Esophagus squamous epithelium (tissue), 5 donors: ENCODE measurements at places on chromosomes 7 and 10. TPM values are rescaled to one million over a fixed set of nuclear protein-coding genes. Genes with fewer than 3 reads are reported as not detected.

NEUROG3 gene
- not detected for total RNA-seq

AP3M1 gene
- 26.1 TPM for total RNA-seq

OR6B1 gene
- total RNA-seq: not detected

PLA2G12B gene
- total RNA-seq: not detected

CALCR gene
- not detected for total RNA-seq

AMZ1 gene
- total RNA-seq: not detected

ERV3-1 gene
- total RNA-seq: 20.2 TPM

FBXL13 gene
- total RNA-seq: 0.45 TPM

ERVW-1 gene
- not detected for total RNA-seq

NPC1L1 gene
- total RNA-seq: not detected

FGFBP3 gene
- total RNA-seq: not detected

COBL gene
- 21.3 TPM for total RNA-seq

ARHGAP19 gene
- total RNA-seq: 7.5 TPM

TMEM236 gene
- 0.04 TPM for total RNA-seq

LEP gene
- total RNA-seq: not detected

ZPBP gene
- total RNA-seq: not detected

MYL10 gene
- not detected for total RNA-seq

BICC1 gene
- total RNA-seq: 3.3 TPM

ASIC3 gene
- not detected for total RNA-seq

PIK3AP1 gene
- 7.6 TPM for total RNA-seq

SLC16A12 gene
- 0.18 TPM for total RNA-seq

NRCAM gene
- total RNA-seq: 9.8 TPM

PTTG1IP2 gene
- not detected for total RNA-seq

MEIG1 gene
- total RNA-seq: not detected

EGFR gene
- total RNA-seq: 66.1 TPM

MET gene
- 22.8 TPM for total RNA-seq

IQUB gene
- 0.27 TPM for total RNA-seq

CALHM1 gene
- not detected for total RNA-seq

UFSP1 gene
- 6.6 TPM for total RNA-seq

SVOPL gene
- total RNA-seq: not detected

ATOH7 gene
- total RNA-seq: not detected

FRAT2 gene
- total RNA-seq: 18.2 TPM

COL1A2 gene
- 18.8 TPM for total RNA-seq

OPALIN gene
- not detected for total RNA-seq

KIAA1217 gene
- total RNA-seq: 65.6 TPM

NRBF2 gene
- total RNA-seq: 12.2 TPM

DBNL gene
- 214 TPM for total RNA-seq

PRR15 gene
- 1.3 TPM for total RNA-seq

TSPAN12 gene
- total RNA-seq: 2.4 TPM

OR9A2 gene
- total RNA-seq: not detected

ANTXRL gene
- total RNA-seq: not detected

BRAT1 gene
- total RNA-seq: 18.3 TPM

ANXA8 gene
- 213 TPM for total RNA-seq

IKZF1 gene
- total RNA-seq: 10.9 TPM

ADAM12 gene
- total RNA-seq: not detected

MCMBP gene
- 45.9 TPM for total RNA-seq

FEZF1 gene
- total RNA-seq: not detected

INMT gene
- total RNA-seq: 40.2 TPM
